ENCODE measurements at places on chromosomes 2 and 18.

DNA sequence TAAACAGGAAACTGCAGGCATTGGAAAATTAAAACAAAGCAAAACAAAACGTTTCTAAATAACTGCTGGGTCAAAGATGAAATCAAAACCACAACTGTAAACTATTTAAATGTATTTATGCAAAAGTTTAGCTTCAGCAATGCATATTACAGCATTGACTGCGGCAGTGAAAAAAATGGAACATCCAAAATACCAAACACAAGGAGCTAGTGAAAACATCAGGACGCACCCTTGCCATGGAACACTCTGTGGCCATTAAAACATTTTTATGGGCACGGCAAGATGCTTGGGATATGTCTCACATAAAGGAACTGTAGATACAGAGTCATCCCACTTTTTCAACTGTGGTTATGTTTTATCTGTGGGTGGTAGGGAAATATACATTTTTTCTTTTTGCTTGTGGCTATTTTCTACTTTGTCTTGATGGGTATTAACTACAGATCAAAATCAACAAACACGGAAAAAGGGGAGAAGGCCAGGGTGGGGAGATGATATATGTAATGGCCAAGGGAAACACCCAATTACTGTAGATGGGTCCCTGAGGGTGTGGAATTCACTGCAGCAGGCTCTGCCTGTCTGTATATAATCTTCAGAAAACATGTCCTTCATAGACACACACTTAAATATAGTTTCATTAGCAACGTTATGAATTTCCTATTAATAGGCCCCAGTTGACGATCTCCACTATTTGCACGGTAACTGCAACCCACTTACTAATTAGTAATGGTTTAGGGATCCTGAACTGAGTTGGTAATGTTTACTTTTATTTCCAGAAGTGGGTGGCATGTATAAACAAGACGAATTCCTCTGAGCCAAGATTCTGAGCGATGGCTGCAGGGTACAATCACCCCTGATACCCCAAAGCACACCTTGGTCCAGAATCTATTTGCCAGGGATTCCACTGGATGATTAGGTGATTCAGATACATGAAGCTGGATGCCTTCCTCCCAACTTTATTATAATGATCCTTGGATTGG lies 110.5 kb downstream of the ACKR3 start:
- DNase-seq, result no peak

DNA sequence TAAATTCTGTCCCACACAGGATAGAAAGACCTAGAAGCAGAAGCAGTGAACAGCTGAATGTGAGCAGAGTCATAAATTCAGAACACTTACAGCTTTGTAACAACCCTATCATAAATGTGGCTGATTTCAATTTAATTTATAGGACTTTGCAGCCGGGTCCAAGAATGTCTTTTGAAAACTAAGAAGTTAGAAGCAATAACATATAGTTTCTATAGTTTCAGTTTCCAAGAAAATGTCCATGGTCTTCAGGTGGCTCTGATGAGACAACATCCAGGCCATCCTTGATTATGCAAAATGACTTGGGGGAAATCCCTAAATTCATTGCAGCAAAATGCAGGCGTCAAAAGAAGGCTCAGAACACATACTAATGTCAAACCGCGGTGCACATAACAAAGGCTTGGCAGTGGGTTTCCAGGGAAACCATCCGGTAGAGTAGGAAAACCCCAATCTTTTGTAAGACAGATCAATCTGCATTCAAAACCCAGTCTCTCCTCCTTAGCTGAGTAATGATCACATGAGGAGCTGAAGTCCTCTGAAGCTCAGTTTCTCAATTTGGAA lies 442.2 kb upstream of the ID2 start:
- no peak for DNase-seq

DNA sequence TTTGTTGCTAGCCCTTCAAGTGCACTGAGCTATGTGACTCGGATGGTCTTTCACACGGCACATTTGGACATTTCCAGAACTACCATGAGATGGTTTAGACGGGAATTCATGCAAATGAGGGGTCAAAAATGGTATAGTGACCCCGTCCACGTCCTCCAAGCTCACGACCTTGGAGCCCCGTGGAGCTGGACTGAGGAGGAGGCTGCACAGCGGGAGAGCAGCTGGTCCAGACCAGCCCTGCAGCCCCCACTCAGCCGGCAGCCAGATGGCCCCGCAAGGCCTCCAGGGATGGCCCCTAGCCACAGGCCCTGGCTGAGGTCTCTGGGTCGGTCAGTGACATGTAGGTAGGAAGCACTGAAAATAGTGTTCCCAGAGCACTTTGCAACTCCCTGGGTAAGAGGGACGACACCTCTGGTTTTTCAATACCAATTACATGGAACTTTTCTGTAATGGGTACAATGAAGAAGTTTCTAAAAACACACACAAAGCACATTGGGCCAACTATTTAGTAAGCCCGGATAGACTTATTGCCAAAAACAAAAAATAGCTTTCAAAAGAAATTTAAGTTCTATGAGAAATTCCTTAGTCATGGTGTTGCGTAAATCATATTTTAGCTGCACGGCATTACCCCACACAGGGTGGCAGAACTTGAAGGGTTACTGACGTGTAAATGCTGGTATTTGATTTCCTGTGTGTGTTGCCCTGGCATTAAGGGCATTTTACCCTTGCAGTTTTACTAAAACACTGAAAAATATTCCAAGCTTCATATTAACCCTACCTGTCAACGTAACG lies 88.8 kb downstream of the EPAS1 start:
- no peak for DNase-seq

GRCh38 chr2:37230581-37230980 lies 815 bp downstream of the CEBPZ start:
- DNase-seq, result no peak

- no peak for DNase-seq
Observed at GRCh38 chr2:222298311-222299150, at the start of gene PAX3. PAX3 (minus strand) TSS chr2:222298998; CDS start chr2:222298615, 383 bp downstream.

DNA sequence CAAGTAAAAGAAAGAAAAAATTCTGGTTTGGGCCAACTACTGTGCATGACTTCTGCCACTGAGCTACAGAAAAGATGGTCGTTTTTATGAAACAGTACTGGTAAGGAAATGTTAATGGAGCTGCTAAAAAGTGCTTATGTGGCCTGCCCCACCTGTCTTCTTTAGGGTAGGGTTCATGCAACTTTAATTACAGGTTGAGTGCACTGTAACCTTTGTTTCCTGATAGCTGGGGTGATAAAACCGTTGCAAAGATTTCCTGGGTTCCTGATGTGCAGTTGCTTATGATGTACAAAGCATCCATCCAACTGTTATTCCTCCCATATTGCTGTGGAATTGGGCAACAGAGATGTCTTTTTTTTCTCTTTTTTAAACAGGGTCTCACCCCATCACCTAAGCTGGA lies 34.3 kb upstream of the PUM2 start:
- no peak for DNase-seq

DNA sequence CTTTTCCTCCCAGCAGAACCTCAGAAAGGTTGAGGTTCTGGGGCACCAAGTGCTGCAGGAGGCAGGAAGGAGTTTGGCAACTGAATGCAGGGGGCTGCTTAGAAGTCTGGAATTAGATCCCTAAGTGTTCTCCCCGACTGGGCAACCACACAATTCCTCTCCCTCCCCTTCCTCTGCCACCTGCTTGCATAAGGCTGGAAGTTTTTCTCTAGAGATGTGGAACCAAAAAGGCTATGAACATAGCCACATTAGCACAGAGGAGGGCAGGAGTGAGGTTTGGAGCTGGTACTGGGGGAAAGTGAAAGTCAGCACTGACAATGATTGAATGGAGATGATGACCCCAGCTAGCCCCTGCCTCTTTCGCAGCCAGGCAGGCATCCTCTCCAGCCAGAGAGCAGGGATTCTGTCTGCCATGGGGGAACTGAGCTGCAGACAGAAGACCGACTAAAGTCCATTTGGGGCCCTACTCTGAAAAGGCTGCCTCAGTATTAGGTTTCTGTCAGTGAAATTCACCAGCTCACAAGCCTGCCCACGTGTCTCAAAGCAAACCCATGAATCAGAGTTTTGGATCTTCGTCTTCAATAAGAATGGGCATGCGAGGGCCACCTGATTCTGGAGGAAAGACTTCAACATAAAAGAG lies 87.9 kb upstream of the ITGA6 start:
- no peak for DNase-seq

GRCh38 chr2:10471955-10472354 lies 23.8 kb upstream of the ODC1 start:
- DNase-seq, result no peak

All from dorsolateral prefrontal cortex (tissue), 122 donors.